ENCODE measurements at places on chromosomes 7 and 10.

GRCh38 chr10:80149123-80149522 is 16.6 kb downstream of the PLAC9 start:
- no peak for DNase-seq

DNA sequence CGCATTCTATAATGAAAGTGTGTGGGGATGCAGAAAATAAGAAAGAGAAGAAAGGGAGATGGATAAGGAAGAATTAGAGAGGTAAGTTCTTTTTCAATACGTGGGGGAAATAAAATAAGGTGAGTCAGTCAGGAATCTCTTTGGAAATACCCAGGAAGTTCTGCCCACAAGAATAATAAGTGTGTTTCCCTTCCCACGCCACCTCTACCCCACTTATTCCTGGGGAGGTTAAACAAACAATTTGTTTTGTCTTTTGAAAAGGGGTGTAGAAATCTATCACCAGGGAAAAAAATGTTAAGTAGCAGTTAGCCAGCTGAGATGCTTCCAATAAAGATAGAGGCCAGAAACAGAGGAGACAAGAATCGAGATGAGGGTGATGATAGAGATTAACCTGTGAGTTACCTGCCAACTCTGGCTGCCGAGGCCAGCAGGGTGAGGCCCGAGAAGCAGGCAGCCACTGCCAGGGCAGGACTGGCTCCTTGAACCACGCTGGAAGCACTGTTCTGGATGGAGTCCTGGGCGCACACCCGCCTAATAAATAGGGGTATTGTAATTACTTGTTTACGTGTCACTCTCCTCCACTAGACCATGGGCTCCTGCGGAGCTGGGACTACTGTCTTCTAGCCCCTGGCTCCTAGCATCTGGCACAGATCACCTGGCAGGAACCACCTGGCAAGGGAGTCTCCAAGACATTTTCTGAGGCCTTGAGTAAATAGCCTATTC is 191.3 kb downstream of the FGFR2 start:
- no peak for DNase-seq

DNA sequence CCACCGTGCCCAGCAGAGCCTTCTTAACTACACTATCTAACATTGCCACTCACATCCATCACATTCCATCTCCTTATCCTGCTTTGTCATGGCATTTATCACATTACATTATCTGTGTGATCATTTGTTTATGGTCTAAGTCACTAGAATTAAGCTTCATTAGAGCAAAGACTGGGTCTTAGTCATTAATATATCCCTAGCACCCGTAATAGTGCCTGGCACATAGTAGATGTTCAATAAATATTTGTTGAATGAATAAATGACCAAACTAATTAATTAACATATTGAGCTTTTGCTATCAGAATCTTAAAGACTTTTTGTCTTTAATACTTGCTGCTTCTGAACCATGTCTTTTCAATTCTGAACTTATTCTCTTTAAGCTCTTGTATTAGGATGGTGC is 5.9 kb upstream of the COPG2 start:
- no peak for DNase-seq

GRCh38 chr7:98802088-98802780 is 67.6 kb downstream of the TMEM130 start:
- no peak for DNase-seq

DNA sequence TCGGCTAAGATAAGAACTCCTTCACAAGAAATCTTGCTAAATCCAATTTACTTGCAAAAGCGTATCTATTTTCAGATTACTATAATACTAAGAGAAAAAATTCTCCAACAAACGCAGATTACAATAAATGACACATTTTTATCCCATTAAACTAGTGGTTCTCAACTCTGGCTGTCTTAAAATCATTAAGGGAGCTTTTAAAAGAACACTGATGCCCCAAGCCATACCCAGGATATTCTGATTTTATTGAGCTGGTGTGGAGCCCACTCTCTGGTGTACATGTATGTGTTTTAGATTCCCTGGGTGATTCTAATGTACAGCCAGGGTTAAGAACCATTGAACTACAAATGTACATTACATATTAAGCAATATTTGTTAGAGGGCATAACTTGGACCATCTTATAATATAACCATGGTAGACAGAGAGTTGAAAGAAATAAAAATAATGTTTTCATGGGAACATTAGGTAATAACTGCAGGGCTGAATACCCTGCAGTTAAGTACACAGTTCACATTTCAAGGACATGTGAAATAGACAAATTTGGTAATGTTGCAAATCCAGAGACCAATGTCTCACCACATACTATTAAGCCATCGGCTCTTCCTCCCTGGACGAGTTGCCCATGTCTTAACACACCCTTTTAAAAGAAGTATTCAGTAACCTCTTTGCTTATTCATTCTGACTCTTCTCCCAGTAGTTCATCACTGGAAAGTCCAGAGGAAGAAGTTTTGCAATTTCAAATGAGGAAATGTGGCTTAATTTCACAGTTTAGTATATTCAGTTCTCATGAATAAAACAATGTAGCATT is 6.2 kb downstream of the GSAP start:
- DNase-seq, result no peak

GRCh38 chr10:71770255-71770654 is 3.1 kb downstream of the VSIR start:
- no peak for DNase-seq

- no peak for DNase-seq
These were observed 36.7 kb upstream of the LRRC4 start for GRCh38 chr7:128067983-128068382.

GRCh38 chr7:153698046-153698445 is 354.2 kb upstream of the DPP6 start:
- DNase-seq, result no peak

GRCh38 chr10:57692255-57692980 is 575.3 kb downstream of the IPMK start:
- DNase-seq, result no peak

DNA sequence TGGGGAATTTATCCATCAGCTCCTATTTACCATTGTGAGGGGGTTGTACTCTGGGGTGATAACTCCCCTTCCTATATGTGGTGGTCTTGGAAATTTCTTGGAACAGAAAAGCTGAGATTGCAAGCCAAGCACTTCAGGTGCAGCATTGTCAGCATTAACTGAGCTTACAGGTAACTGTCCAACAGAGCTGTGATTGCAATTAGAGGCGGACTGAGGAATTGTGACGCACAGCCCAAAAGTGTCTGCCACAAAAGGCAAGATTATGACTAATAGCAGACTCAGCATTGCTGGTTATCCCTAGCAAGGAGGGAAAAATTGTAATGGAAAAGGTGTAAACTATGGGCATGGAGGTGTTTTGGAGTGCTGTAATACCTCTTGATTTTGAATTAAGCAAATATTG is 126.1 kb upstream of the AGR3 start:
- DNase-seq, result no peak

GRCh38 chr7:1225441-1226185 is 7.1 kb upstream of the UNCX start:
- DNase-seq, result no peak
